NCI-H187 treated with DMSO at 0.1 percent for 48 hours (cell line): ENCODE measurements at places on chromosomes 1 and 21.

DNA sequence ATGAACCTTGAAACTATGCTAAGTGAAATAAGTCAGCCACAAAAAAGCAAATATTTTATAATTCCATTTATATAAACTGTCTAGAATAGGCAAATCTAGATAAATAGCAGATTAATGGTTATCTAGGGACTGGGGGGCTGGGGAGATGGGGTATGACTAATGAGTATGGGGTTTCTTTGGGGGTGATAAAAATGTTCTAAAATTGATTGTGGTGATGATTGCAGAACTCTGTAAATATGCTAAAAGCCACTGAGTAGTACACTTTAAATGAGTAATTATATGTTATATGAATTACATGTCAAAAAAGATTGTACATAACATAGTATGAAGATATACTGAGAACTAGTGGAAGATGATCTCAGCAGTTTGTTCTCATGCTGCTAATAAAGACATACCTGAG is 675.0 kb downstream of the KIF26B start:
- no peak for DNase-seq

DNA sequence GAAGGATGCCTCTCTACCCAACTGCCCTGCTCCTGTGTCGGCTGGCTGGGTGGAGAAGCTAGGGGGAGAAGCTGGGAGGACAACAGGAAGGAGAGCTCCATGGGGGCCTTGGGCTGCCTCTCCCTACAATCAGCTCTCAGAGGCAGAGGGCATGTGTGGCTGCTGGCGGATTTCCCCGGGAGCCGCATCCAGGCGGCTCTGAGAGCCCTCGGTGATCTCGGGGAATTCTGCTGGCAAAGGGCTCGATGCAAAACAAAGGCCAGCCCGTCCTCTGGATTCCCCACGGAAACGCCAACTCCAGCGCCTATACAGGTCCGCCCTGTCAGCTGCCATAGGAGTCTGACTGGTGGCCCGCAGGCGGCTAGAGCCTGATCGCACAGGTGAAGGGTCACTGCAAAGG is 26.4 kb upstream of the EVA1B start:
- no peak for DNase-seq

GRCh38 chr1:93774707-93775106 is 93.1 kb upstream of the BCAR3 start:
- no peak for DNase-seq

DNA sequence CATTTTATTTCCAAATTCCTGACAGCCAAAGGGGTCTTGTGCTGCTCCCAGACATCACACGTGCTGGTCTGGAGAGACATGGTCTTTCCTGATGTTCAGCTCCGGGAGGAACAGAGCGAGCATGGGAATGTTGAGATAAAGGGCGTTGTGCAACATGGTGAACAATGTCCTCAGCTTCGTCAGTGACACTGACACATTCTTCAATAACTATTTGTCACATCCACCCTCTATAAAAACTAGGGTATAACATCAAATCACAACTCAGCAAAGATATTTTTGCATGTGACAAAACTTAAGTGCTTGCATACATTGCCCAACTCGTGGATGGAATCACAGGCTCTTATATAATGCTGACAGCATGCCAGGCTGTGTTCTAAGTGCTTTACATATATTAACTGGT is 42.4 kb upstream of the GRHL3 start:
- no peak for DNase-seq

- DNase-seq: no peak
These were observed 41.3 kb downstream of the TRPM2 start for GRCh38 chr21:44394733-44395132.

DNA sequence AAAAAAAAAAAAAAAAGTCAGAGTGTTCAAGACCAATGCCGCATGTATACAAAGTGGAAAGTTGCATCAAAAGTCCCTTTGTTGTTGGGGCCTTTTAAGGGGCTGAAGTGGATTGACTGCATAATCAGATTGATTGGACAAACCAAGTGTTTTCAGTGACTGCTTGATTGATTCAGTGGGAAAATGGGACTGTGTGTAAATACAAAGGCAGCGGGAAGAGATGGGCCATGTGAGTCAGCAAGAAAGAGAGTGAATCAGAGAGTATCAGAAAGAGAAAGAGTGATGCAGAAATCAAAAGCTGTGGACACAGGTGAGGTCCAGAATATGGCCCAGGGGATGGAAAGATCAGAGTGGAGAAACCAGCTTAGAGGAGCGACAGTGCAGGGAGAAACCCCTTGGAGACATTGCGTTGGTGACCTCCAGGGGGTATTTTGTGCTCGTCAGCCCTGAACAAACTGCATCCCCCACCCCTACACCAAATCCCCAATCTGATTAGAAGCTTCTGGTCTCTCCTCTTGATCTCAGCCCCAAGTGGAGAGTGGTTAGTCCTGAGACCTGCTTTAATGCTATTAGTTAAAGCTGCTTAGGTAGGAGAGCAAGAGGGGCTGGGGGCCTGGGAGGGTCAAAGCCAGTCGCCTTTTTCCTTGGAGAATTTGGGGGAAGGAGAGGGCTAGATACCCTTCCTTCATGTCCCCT is 5.1 kb upstream of the ETV3L start:
- DNase-seq: no peak

DNA sequence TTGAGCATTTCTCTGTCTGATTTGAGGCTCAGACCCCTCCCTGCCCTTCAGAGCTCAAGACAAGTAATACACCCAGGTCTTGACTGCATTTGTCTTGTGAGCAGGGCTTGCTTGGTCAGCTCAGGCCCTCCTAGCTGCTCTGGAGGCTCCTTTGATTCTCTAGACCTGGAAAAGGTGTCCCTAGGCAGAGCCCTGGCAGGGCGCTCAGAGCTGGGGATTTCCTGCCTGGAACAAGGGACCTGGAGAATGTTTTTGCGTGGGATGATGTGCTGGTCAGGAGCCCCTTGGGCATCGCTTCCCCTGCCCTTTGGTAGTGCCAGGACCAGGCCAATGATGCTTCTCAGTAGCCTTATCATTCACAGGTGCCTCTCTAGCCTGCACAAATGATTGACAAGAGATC is 4.9 kb upstream of the CCDC28B start:
- DNase-seq: no peak

DNA sequence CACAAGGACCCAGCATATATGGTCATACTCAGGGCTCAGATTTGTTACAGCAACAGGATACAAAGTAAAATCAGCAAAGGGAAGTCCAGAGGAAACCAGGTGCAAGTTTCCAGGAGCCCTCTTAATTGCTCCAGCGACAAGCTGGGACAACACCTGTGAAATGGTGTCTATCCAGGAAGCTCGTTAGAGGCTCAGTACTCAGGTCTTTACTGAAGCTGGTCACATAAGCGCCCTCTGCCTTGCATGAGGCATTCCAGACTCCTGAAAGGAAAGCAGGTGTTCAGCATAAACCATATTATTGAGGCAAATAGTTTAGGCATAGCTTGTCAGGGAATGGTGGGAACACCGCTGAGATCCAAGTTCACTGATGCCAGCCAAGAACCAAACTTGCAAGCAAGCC is 231.0 kb downstream of the SLC35F3 start:
- no peak for DNase-seq

- no peak for DNase-seq
These were observed 20.3 kb downstream of the PDC start for GRCh38 chr1:186440584-186440983.
